GM23338 (cell line): ENCODE measurements at places on chromosomes 5 and 9.

DNA sequence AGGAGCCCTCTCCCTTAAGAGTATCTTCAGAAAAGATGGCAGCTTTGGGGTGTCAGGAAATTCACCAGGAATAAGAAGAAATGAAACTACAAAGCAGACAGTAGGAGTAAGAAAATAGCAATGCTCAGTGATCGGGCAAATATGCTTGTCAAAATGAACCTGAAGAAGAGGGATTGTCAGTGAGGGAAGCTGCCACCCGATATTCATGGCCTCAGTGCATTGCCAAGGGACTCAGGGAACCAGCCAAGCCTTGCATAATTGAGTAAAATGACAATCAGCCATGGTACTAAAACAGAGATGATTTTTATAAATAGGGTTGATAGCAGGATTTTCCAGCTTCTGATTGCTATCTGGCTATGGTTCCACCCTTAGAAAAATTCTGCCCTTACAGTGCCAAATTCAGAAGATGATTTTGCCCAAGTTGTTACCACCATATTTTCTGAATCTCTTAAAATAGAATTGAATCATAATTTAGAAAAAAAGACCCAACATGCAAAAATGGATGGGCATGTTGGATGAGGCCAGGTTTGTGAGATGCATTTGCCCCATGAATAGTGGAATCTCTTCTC is 274.0 kb downstream of the NTRK2 start:
- DNase-seq: no peak

- no peak for DNase-seq
Observed at GRCh38 chr9:700365-701282, 140.9 kb upstream of the DMRT1 start.

DNA sequence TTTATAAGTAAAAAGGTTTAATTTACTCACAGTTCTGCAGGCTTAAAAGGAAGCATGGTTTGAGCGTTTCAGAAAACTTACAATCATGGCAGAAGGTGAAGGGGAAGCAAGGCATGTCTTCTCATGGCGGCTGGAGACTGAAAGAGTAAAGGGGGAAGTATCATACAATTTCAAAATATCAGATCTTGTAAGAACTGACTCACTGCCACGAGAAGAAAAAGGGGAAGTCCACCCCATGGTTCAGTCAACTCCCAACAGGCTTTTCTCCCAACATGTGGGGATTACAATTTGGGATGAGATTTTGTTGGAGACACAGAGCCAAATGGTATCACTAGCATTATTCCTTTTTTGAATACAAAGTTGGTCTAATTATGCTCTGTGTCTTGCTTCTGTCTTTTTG is 627.9 kb upstream of the ST8SIA4 start:
- no peak for DNase-seq

- DNase-seq: no peak
Observed at GRCh38 chr5:158451993-158452672, 593.2 kb upstream of the CLINT1 start.

GRCh38 chr5:156834916-156835315 is 15.2 kb upstream of the PPP1R2B start:
- DNase-seq: no peak

DNA sequence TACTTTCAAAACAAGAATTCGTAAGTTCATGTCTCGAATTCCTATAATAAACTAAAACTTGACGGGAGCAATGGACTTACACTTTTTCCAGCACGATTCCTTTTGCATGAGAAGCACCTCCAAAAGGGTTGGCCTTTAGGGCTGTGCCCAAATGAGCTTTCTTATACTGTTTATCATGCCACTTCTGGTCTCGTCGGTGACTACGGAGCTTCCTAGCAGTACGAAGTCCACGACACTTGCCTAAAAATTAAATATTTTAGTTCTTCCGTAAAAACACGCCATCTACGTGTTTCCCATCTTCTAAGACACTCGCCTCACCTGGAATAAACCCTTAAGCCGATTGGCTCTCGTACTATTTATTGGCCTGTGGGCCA is 554 bp downstream of the RPS23 start:
- no peak for DNase-seq

GRCh38 chr5:154788212-154788611 is 33.0 kb downstream of the LARP1 start:
- DNase-seq: no peak

DNA sequence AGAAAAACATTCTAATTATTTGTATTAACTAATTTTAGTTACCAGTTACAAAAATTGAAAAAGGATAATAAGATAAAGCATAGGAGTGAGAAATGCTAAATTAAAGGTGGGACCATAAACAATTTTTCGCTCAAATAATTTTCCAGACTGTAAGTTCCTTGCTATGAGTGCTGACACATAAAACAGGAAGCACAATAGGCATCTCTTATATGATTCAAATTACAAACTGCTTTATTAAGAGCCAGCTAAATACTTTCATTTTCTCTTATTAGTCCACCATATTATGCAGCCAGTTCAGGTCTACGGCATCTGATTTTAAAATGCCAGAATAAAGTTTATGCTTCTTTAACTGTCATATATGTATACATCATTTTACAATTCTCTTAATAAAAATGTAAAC is 4.4 kb downstream of the RC3H2 start:
- DNase-seq: no peak

DNA sequence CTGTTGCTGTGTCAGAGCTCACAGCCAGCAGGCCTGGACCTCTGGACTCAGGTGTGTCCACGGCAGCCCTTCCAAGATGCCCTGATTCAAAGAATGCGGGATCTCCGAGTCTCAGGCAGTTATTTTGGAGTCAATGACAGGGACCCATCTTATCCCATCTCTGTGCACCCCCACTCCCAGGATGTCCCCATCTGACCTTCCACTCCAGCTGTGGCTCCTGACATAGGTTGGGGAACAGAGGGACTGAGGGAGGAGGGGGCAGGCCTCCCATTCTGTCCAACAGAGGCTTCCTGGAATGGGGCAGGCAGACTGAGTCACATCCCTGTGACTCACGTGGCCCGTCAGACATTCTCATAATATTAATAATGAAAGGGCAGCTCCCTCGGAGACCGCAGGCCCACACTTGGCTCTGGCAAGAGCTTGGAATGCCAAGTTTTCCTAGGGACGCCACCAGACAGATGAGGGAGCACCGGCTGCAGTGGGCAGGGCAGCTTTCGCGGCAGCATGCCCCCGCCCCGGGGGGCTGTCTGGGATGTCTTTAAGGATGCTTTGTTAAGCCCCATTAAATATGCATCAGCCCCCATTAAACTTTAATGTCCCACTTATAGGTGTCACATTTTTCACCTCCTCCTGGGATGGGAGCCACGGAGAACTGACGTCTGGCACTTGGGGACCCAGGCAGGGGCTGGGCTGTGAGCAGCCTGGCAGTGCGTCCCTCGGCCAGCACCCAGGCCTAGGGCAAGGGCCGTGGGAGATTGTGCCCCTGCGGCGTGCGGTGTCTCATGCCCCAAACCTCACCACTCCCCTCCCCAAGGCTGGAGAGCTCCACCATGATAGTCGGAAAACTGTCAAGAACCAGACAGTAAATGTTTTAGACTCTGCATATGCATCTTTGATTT is 23.6 kb upstream of the FIBCD1 start:
- DNase-seq: no peak

- no peak for DNase-seq
Observed at GRCh38 chr5:68420476-68421344, 205.2 kb downstream of the PIK3R1 start.

- no peak for DNase-seq
Observed at GRCh38 chr9:108383796-108384195, 472.0 kb downstream of the ACTL7B start.

GRCh38 chr9:121634329-121635261 is 16.8 kb upstream of the DAB2IP start:
- peak; percentile 77 for DNase-seq

DNA sequence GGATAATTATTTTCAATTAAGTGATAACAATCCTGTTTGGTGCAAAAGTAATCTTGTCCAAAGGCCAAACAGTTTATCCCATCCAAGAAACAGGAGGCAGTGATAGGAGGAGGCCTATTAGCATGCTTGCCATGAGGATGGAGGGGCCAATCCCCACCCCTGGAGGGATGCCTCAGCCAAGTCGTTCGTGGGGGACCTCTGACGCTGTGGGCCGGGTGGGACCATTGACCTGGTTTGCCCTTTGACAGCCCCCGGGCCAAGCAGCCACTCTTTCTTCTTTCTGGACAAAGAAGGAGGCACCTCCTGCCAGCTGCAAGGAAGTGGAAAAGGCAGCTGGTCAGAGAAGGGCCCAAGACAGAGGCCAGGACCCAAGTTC is 39.5 kb upstream of the GRHPR start:
- DNase-seq: no peak

DNA sequence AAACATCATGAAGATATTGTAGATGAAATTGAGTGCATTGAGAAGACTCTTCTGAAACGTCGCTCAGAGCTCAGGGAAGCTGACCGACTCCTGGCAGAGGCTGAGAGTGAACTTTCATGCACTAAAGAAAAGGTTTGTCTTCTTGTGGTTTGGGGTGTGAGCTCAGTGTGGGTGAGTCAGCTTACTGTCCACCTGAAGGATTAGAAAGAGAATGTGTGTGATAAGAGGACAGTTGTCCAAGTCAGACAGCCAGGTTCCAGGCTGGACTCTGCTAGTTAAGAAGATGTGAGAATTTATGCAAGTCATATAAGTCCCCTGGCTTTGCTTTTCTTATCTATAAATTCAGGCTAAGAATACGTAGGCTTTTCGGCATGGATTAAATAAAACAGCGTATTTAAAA is 46.9 kb downstream of the RAB14 start:
- DNase-seq: no peak

- no peak for DNase-seq
Observed at GRCh38 chr9:134328341-134328840, 2.1 kb downstream of the RXRA start.

GRCh38 chr5:61598126-61598525 is 266.1 kb downstream of the ZSWIM6 start:
- no peak for DNase-seq

DNA sequence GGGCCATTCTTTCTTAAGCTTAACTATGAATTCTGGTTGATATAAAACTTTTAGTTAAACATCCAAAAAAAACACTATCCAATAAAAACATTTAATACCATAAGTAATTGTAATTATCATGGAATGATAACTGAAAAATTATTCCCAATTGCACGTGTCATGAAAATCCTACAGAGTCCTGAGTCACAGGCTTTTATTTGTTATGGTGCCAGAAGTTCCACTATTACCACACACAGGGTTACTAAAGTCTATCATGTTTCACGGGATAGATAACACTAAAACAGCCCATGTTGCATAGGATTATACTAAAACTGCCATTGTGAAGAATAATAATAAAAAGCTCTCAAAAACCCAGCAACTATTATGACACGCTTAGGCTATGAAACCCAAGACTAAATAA is 1381.8 kb downstream of the EFNA5 start:
- no peak for DNase-seq

GRCh38 chr5:74415695-74416102 is 224.8 kb downstream of the ENC1 start:
- DNase-seq: no peak

GRCh38 chr5:58239045-58239444 is 220.8 kb downstream of the PLK2 start:
- no peak for DNase-seq

- DNase-seq: peak; percentile 44
Observed at GRCh38 chr9:134544388-134545214, 97.0 kb upstream of the COL5A1 start.

DNA sequence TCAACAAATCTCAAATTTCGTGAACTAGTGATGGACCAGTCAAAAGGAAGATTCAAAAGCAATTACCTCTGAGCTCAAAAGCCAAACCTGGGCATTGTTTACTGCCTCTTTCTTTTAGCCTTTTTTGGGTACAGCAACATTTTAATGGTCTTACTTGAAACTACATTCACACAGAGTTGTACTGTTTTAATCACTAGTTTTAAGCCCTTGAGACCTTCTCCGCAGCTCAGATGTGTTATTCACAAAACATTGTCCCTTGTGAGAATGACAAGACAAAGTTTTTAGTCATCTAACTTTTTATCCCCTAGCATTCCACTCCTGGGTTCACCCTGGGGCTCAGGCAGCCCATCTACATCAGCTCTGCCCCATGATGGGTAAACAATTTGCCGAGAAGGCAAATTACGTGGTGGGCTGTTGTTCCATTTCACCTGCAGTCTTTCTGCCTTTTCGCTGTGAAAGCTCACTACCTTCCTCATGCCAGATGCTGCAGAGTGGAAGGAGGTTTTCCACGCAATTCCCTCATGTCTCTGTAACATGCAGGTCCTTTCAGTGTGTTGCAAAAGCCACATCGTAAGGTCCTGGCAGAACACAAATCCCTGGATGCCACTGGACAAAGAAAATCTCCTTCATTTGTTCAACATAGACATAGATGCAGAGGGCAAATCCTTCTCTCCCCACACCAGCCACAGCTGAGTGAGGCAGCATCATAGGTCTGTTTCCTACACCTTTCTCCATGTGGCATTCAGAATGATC is 175.7 kb downstream of the EBF1 start:
- DNase-seq: peak; percentile 8

DNA sequence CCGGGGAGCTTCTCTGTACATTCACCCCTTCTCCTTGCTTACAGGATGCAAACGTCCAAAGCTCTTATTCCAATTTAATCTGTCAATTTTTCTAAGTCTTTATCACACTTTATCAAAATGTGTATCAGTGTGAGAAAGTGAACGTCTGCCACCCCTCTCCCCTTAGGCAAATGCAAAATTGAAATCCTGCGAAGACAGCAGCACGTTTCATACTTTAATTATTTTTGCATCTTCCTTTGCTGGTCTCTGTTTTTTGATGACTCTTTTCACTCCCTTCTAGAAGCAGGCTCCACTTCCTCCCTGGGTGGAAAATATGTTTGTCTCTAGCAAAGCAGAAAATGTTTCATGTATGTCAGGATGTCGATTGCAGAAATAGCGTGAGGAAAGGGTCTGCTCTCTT is 576.5 kb upstream of the BRINP1 start:
- no peak for DNase-seq

- DNase-seq: no peak
Observed at GRCh38 chr5:145497052-145497451, 338.1 kb downstream of the PRELID2 start.

GRCh38 chr9:92395617-92396016 is 8.8 kb downstream of the OGN start:
- DNase-seq: no peak

DNA sequence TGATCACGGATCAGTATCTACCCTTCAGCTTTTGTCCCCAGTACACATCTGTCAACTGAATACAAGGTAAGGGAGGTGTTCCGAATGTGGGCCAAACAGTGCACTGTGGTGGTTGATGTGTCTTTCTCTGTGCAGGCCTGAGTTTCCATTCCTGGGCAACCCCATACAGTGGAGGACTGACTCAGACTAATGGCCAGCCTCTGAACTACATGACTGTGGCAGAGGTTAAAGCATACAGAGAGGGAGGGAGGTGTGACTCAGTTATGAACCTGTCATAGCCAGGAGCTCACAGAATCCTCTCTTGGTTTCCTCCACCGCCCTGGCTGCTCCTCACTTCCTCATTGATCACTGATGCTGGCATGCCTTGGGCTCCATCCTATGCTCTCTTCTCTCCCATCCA is 136.4 kb upstream of the TAS2R1 start:
- no peak for DNase-seq
